T1000 (cell line): ENCODE measurements at places on chromosomes 6 and 20.

GRCh38 chr6:167988945-167989841 lies 8.3 kb upstream of the KIF25 start:
- no peak for DNase-seq

DNA sequence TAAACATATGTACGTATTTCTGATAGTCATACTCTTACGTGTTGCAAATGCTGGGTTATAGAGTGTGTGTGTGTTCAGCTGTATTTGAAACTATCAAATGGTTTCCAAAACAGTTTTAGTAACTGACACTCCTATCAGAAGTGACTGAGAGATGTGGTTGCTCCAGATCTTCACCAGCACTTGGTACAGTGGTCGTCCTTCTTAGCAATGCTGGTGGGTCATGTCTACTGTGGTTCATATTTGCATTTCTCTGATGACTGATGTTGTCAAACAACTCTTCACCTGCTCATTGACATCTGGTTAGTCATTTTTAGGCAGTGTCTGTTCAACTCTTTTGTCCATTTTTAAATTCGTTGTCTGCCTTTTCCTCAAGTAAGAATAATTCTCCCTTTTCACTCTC lies 259.3 kb downstream of the KIF16B start:
- DNase-seq = no peak

GRCh38 chr20:17620371-17621228 lies 50.7 kb downstream of the DSTN start:
- no peak for DNase-seq

DNA sequence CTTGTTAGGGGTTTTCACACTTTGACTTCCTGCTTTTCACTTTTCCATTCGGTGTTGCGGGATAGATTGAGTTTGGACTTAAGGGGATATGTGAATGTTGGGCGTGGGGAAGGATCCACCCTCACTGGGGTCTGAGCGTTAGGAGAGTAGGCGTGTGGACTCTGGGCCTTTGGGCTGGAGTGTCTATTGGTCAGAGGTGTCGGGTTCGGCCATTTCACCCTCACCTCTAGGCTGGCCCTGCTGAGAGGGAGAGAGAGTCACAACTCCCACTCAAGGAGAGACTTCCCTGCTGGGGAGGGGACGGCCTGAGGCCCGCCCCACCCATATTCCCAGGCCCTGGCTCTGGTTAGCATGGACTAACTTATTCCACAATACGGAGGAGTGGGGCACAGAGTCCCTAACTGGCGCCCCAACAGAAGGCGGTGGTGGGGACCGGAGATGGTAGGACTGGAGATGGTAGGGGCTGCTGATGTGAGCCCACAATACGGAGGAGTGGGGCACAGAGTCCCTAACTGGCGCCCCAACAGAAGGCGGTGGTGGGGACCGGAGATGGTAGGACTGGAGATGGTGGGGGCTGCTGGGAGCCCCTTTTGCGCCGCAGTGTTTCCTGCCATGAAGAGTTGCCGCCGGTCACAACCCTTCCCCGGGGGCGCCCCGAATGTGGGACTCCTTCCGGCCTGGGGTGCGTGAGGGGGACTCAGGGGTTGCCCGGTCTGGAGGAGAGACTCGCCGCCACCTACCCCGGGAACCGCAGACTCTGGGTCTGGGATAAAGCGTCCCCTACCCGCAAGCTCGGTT lies 1.4 kb upstream of the PTPRA start:
- no peak for DNase-seq

DNA sequence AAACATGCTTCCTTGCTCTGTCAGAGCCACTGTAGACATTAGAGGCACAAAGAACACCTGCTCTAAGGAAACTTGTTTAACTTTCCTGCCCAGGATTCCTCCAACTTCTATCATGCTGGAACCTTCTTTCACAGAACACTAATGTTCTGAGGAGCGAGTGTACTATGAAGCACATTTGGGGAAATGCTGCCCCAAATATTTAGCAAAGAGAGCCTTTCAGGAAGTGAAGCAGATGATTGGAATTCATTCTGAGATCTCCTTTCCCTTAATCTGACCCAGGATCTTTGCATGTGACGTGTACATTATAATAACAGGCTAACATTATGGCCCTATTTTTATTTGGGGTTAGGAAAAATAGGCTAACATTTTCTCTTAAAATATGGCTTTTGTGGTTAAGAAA lies 21.0 kb upstream of the FYN start:
- no peak for DNase-seq
